ENCODE measurements at places on chromosomes 1 and 21. TPM values are rescaled to one million over a fixed set of nuclear protein-coding genes. Genes with fewer than 3 reads are reported as not detected.

The TRAF3IP3 gene
- not detected for total RNA-seq

The IPO13 gene
- total RNA-seq, result 17.3 TPM

The EXO1 gene
- 4.1 TPM for total RNA-seq

The FAM177B gene
- total RNA-seq, result not detected

The CLCA1 gene
- total RNA-seq, result not detected

The NUP210L gene
- total RNA-seq, result 0.86 TPM

The ARV1 gene
- total RNA-seq, result 20.2 TPM

The LENEP gene
- total RNA-seq, result not detected

The OR11L1 gene
- total RNA-seq, result not detected

The LRRC8D gene
- 24.8 TPM for total RNA-seq

The HEATR1 gene
- 47.0 TPM for total RNA-seq

The CASQ1 gene
- 0.32 TPM for total RNA-seq

The PCP4L1 gene
- not detected for total RNA-seq

The FAM72A gene
- 1.8 TPM for total RNA-seq

The ADORA3 gene
- not detected for total RNA-seq

The COL9A2 gene
- 2.3 TPM for total RNA-seq

The BRDT gene
- not detected for total RNA-seq

The PFKFB2 gene
- total RNA-seq, result 10.2 TPM

The VWA5B1 gene
- not detected for total RNA-seq

Data from articular chondrocyte of knee joint (primary cell).